ENCODE measurements at places on chromosomes 12 and 14.

DNA sequence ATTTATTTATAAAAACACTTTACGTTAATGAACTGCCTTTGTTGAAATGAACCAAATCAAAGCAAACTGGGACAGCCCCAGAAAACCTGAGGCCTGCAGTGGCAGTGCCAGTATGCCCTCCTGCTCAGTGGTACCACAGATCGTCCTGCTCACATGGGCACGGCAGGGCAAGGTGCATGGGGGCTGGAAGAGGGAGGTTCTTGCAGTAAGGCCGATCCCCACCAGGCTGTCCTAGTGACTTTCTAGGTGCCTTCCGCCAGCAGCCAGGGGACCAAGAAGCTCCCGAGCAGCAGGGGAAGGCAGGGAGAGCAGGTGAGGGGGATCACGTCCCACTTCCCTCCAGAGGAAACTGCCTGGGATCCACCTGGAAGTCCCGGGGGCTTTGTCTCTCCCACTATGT is 63.9 kb downstream of the TESC start:
- no peak for DNase-seq

- no peak for DNase-seq
These were observed 3.0 kb downstream of the SELPLG start for GRCh38 chr12:108630481-108631207.

DNA sequence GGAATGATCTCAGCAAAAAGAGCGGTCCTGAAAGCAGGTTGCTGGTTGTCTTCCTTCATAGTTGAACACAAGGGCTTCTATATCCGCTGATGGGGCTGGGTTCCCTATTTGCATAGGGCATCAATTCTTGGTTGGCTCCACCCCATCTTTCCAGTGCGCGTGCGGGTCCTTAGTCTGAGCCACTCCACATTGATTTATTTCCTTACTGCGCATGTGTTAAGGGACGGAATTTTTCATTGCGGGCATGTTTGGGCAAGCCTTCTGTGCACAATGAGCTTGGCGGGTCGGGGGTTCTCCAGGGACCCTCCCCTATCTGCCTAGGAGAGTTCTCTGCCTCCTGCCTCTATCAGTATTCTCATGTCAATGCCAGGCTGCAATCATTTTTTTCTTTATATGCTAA is 21.2 kb upstream of the DLGAP5 start:
- no peak for DNase-seq

GRCh38 chr12:49671031-49671765 is 36.0 kb downstream of the FMNL3 start:
- no peak for DNase-seq

GRCh38 chr12:21538061-21538653 is 12.1 kb downstream of the SPX start:
- no peak for DNase-seq

GRCh38 chr12:15786772-15787171 is 2.4 kb downstream of the EPS8 start:
- DNase-seq = no peak

GRCh38 chr14:103803661-103804060 is 43.7 kb downstream of the PPP1R13B start:
- no peak for DNase-seq

GRCh38 chr12:3405821-3406220 is 85.2 kb upstream of the PRMT8 start:
- no peak for DNase-seq

- peak; percentile 22 for DNase-seq
These were observed 94.6 kb upstream of the MUCL1 start for GRCh38 chr12:54759751-54760150.

DNA sequence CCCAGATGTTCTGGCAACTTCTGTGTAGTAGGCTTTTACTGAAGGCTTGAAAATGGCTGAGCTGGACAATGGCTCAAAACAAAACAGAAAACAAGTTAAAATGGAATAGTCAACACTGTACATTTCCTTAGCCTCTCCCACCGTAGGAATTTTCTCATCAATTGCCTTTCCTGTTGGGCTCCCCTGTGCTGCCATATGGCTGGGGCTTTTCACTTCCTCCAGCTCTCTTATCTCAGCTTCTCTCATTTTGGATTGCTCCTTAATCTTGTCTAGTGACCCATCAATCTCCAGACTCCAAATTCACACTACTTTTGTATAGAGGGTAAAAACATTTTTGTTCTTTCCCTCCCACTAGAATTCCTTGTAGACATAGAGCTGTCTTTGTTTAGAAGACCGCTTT is 50.4 kb upstream of the RPH3A start:
- no peak for DNase-seq

DNA sequence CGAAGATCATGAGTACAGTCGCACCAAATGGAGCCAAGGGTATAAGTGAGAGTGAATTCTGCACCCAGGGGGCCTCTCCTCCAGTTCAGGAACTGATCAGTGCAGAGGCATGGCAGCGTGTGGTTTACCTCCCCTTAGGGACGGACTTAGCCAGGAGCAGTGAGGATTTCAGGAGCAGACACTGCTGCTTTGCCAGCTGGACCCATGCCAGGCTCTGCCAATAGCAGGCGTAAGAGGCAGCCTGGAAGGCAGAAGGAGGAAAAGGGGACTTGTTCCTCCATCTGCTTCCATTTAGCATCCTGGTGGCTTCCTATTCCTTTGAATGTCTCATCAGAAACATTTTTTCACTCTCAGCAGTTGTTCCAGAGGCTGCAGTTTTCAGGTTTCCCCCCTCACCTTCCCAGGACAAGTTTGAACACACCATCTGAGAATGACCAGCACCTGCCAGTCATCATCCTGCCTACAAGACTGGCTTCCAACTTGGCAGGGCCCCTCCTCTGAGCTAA is 137.0 kb upstream of the LMNTD1 start:
- DNase-seq = no peak

DNA sequence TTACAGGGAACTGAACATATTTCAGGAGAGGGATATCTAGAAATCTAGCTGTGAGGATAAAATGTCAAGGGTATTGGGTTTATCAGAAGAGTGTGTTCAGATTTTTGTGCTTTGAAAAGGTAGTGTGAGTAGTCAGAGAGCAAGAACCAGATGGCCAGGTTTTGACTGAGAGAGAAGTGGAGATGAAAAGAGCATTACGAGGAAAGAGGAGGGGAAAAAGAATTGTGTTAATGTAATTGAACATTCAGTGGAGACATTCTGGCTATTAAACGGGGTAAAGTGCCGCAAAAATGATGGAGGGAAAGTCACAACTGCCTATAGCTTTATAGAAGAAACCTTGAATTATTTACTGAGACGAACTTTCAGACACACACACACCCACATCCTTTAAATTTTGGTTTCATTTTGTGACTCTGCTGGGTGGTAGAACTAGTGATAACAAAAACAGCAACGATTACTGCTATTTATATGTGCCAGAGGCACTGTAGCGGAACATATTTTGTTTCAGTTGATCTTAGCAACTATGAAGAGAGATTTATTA is 213.6 kb downstream of the ERC1 start:
- no peak for DNase-seq

- DNase-seq = no peak
These were observed 17.4 kb downstream of the TMPO start for GRCh38 chr12:98532687-98533304.

GRCh38 chr12:108468196-108468968 is 46.7 kb upstream of the FICD start:
- no peak for DNase-seq

GRCh38 chr14:75158843-75159614 is 17.4 kb downstream of the TMED10 start:
- no peak for DNase-seq

GRCh38 chr14:72876710-72877063 is 17.2 kb downstream of the DPF3 start:
- DNase-seq = no peak

DNA sequence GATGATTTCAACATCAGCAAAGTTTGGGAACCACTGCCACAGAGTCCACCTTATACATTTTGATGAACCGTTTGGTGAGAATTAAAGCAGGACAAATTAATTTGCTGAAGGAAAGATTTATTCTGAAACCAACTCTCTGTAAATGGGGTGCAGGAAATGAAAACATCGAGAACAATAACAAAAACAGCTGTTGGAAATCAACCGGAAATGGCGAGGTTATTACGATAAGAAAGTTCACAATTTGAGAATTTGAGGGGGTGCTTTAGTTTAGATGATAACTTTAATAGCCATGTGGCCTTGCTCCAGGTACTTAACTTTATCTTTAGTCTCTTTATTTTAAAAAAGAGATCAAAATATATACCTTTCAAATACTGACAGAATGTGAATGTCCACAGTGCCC is 56.7 kb downstream of the KCNJ8 start:
- peak; percentile 57 for DNase-seq

Data from kidney (tissue), 22 donors.